ENCODE measurements at places on chromosomes 4 and X.

- peak; percentile 3 for DNase-seq
Observed at GRCh38 chr4:36551697-36552214, 270.3 kb downstream of the DTHD1 start.

GRCh38 chr4:5118994-5119835 lies 67.9 kb downstream of the STK32B start:
- no peak for DNase-seq

DNA sequence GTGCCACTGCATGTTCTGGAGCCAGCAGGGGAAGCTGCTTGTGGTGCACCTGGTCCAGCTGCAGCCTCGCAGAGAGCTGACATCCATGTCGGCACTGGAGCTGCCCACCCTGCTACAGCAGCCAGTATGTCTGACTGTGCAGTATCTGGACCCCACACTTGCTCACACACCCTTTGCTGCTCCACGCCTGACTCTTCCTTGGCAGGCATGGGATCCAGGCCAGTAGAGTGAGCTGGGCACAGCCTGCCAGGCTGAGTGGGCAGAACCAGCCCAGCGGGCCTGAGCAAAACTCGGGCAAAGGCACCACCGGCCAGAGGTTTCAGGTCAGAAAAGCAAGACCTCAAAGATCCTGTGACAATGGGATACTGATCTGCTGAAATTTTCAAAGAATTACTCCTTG lies 690.1 kb downstream of the STPG2 start:
- no peak for DNase-seq

GRCh38 chrX:53125506-53125905 lies 31.6 kb downstream of the KANTR start:
- no peak for DNase-seq

DNA sequence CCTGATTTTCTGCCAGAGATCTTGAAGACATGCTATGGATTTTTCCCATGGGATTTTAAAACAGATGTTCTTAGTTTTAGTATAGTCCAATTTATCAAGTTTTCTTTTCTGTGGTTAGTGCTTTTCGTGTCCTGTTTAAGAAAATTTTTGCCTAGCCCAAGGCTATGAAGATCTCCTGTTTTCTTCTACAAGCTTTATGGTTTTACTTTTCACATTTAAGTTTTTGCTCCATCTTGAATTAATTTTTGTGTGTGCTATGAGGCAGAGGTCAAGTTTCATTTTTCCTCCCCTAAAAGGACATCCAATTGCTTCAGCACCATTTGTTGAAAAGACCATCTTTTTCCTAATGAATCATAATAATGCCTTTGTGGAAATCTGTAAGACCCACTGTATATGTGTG lies 65.6 kb downstream of the POLR2B start:
- DNase-seq: no peak

- no peak for DNase-seq
Observed at GRCh38 chrX:41868392-41868977, 54.9 kb downstream of the CASK start.

DNA sequence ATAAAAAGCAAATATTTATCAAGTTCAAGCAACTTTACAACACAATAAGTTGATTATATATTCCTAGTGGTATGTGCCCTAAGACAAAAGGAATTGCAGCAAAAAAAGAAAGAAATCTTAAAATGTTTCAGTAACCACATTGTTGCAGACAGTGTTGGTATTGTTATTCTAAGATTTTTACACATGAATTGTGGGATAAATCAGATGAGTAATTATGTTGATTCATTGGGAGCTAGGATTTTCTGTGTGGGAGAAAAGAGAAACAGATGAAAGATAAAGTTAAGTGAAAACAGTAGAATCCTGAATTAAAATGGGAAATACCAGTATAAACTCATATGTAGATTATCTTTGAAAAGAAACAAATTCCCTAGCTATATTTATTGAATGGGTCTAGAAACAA lies 362.4 kb downstream of the PPP3CA start:
- no peak for DNase-seq

DNA sequence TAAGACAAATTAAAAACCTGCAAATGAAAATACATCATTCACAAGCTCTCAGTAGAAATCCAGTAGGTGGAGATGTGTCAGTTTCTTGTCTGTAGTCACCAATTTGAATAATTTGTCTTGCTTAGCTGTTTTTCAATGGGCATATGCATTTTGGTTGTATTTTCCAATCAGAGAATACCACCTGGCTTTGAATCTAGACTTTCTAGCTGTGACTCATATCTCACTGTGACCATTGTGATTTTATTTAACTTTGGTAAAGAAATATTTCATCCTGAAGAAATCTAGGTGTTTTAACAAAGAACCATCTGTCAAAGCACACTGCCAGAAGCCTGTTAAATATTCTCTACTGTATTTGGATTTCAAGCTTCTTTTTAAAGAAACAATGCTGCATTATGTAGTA lies 1650.6 kb upstream of the IGFBP7 start:
- DNase-seq: no peak

- DNase-seq: no peak
Observed at GRCh38 chr4:181281451-181281850, 961.8 kb upstream of the TENM3 start.
